ENCODE measurements at places on chromosomes 2 and 18.

- no peak for DNase-seq
Measured at GRCh38 chr18:31185186-31185950, 22.7 kb upstream of the DSC1 start.

GRCh38 chr2:190618030-190618429 lies 30.9 kb upstream of the NAB1 start:
- no peak for DNase-seq

DNA sequence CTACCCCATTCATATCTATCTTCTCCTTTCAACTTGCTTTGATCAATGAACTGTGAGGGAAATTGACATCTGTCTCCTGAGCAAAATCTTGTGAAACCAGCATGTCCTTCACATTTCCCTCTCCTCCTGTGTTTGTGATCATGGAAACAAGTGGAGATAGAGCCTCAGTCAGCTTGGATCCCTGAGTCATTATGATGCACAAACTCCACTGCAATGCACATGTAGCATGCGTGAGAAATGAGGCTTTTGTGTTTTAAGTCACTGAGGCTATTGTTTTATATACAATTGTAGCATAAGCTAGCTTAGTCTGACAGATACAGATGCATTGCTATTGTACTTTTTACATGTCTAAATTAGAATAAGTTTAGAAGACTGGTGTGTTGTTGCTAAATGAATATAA lies 85.2 kb upstream of the HNMT start:
- DNase-seq = no peak

- DNase-seq = no peak
Measured at GRCh38 chr2:182098648-182099047, 113.0 kb downstream of the PPP1R1C start.

DNA sequence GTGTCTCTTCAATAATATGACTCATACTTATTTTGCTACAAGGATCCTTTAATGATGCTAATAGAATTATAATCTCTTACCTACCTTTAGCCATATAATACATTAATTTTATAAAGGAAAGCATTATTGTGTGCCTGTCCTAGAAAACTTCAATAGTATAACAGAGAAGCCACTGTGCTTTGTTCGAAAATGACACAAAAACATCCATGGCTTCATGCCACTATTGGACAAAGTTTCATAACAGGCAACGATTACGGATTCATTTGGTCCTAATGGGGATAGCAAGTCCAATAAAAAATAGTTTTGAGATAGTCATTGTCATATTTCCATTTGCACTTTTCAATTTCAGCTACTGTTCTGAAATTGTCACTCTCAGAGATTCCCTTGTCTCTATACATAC lies 52.5 kb upstream of the CCDC150 start:
- DNase-seq = no peak

- DNase-seq = no peak
Measured at GRCh38 chr2:59322005-59322404, 1080.9 kb upstream of the FANCL start.

DNA sequence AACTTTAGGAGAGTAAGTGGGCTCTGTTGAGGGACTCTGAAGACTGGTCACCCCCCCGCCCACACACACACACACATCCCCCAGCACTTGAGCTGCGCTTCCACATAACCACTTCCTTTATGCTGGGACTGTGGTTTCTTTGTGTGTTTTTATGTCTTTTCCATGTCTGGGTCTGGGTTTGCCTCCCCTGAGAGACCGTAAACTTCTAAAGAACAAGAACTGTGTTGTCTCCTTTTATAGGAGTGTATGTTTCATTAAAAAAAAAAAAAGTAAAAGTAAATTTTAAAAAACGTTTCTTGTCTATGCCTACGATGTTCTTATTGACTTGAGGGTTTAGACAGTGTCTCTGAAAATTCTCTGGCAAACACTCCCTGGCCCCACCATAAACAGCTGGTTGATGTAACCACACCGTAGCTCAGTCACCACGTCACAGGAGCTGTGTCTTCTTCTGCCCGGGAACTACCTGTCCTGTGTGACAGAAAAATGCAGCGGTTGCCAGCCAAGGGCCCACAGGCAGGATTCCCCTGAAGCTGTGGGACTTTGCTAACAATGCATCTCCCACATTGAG lies 68.0 kb downstream of the KLHL29 start:
- DNase-seq = peak; percentile 12

DNA sequence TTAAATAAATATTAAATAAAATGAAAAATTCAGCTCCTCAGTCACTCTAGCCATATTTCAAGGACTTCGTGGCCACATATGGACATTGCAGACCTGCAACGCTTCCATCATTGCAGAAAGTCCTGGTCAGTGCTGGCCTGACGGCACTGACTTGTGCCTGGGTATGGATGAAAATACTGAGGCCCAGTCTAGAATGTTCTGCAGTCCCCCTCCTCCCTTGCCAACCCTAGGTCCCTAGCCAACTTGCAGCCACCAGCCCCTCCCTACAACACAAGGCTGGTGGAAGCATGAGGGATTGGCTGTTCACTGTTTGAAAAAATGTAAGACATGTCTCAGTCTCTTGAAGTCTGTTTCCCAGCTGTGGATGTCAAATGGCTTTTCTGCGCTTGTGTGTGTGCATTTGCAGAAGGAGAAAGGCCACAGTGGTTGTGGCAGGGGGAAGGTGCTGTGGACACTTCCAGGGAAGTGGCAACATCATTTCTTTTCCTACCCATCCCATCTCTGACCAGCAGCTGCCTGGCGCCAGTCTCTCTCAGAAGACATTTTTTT lies 9.9 kb downstream of the IGFBP5 start:
- DNase-seq = no peak

GRCh38 chr2:144414324-144414845 lies 105.5 kb downstream of the ZEB2 start:
- no peak for DNase-seq

GRCh38 chr2:49028101-49028500 lies 126.2 kb downstream of the FSHR start:
- DNase-seq = no peak

GRCh38 chr2:132936261-132936660 lies 266.3 kb upstream of the LYPD1 start:
- DNase-seq = no peak

- peak; percentile 87 for DNase-seq
Measured at GRCh38 chr2:11692966-11693521, 23.0 kb upstream of the NTSR2 start.

DNA sequence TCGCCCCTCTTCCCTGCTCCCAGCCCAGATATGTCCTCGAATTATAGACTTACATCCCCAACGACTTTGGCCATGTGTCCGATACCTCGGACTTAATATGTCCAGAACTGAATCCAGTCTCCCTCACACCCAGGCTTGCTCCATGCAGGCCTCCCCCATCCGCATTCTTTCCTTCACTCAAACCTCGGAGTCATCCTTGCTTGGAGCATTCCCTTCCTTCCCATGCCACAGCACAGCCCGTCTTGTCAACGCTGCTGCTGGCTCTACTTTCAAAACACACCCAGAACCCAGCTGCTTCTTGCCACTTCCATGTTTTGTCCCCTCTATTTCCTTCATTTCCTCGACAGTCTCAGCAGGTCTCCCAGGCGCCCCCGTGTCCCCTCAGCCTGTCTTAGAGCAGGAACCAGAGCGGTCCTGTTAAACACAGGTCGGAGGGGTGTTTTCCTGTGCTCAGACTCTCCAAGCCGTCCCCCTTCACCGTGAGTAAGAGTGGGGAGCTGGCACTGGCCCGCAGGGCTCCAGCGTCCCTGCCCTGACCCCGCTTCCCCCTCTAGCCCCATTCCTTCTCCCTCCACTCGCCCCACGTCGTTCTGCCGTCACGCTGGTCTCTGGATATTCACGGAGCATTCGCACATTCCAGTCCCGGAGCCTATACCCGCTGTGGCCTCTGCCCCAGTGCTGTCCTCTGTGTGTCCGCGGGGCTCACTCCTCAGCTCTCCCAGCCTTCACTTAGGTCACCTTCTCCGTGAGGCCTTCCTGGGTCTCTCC lies 54.4 kb downstream of the VAPA start:
- DNase-seq = no peak

All from NCI-H82 (cell line).